ENCODE measurements at places on chromosomes 5 and 9.

- peak; percentile 68 for DNase-seq
These were observed 11.9 kb upstream of the SRFBP1 start for GRCh38 chr5:121949885-121950284.

DNA sequence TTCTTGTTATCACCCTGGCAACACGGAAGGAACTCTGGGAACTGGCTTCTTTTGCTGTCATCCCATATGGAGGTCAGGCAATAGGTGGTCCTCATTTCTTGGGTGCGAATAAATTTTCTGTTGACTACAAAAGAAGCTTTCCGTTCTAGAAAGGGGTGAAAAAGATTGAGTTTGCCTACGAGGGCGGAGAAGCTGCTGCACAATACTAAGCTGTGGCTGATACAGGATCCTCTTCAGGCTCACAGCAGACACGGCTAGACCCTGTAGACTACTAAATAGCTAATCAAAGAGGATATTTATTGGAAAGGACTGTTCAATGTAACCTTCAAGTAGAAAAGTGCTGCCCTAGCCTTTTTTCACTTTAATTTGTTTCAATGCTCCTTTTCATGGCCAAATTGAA, 58.1 kb downstream of the TJP2 start:
- no peak for DNase-seq

DNA sequence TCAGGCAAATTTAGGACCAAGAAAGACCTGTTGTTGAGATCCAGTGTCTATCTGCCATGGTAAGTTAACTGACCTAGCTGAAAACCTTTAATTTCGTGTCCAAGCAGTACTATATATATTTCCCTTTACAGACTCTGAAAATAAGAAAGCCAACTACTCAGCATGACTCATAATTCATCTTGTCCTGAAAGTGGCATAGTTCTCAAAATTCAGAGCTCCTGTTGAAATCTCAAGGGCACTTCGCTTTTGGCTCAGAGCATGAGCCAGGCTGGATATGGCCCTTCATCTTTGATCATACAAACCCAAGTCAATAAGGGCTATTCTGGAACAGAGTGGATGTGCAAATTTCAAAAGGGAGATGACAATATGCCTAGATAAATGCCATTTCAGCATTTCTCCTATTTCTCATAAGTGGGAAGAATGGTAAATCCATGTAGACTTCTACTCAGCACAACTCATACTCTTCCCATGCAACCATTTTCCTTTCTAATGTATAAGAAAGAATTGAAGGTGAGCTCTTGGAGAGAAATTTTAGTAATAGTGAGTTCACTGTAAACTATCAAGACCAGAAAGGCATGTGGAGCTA, 567.9 kb upstream of the DAB2 start:
- no peak for DNase-seq

GRCh38 chr5:50866415-50866814, 200.0 kb downstream of the PARP8 start:
- DNase-seq = no peak

- DNase-seq = no peak
These were observed 132.1 kb downstream of the FOCAD start for GRCh38 chr9:20815923-20816703.

DNA sequence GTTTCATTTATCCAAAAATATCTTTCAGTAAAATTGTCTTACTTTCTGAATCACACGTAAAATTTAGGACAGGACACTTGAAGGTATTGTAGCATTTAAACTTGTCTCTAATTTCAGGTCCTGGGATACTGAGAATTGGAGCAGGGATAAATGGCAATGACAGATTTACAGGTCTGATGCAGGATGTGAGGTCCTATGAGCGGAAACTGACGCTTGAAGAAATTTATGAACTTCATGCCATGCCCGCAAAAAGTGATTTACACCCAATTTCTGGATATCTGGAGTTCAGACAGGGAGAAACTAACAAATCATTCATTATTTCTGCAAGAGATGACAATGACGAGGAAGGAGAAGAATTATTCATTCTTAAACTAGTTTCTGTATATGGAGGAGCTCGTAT, 99.2 kb downstream of the ADGRV1 start:
- DNase-seq = no peak

GRCh38 chr5:143355710-143356109, 47.8 kb downstream of the NR3C1 start:
- DNase-seq = peak; percentile 49

DNA sequence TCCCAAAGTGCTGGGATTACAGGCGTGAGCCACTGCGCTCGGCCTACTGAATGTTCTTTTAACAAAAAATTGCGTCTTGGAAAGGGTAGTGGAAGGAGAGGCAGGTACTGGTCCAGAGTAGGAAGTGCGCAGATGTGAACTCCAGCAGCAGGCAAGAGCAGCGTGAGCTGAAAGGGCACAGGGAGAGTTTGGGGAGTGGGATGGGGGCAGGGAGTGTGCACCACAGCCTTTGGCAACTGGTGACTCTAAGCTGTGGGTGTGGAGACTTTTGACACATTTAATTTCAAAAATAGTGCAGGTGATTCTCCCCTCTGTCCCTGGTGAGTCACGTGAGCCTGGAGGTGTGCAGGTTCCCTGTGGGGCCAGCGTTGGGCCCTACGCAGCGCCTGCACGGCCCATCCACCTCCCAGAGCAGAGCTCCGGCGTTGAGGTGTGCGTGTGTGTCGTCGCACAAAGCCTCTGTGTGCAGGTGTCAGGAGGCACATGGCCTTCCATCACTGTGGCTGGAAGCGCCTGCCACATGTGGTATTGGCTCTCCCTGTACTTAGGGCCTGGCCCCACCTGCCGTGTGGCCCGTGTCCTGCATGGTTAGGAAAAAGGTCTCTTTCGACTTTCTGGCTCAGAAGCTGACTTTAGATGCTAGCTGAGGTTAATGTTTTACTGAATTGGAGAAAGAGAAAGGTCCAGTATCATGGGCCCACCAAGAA, 11.5 kb downstream of the SQSTM1 start:
- no peak for DNase-seq

DNA sequence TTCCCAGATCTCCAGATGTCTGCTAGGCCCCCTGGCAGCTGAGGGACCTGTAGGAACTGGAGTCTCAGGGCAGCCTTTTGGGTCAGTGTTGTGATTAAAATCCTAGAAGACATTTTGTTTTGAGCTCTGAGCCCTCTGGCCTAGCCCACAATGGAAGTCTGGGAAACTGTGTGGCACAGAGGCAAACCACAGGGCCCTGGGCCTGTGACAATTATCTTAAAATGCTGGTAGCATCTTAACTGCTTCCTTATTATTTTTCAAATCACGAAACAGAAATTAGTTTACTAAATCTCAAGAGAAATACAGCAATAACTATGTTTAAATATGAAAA, 125.5 kb downstream of the STARD4 start:
- peak; percentile 57 for DNase-seq

DNA sequence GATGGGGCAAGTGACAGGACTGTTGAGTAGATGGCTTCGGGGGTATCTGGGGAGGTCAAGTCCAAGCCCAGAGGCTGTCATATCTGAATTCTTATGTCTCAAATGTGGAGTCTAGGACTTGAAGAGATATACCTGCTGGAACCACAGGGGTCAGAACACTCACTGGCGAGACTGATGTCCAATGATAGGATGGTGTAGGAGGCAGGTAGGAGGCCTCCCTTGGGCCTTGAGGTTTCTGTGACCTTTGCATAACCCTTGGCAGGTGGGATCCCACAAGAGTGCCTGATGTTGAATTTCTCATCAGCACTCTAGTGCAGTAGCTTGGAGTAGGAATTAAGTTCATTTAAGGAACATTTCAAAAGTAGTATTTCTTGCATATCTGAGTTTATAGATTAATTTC, 2.8 kb downstream of the CCL21 start:
- DNase-seq = no peak

DNA sequence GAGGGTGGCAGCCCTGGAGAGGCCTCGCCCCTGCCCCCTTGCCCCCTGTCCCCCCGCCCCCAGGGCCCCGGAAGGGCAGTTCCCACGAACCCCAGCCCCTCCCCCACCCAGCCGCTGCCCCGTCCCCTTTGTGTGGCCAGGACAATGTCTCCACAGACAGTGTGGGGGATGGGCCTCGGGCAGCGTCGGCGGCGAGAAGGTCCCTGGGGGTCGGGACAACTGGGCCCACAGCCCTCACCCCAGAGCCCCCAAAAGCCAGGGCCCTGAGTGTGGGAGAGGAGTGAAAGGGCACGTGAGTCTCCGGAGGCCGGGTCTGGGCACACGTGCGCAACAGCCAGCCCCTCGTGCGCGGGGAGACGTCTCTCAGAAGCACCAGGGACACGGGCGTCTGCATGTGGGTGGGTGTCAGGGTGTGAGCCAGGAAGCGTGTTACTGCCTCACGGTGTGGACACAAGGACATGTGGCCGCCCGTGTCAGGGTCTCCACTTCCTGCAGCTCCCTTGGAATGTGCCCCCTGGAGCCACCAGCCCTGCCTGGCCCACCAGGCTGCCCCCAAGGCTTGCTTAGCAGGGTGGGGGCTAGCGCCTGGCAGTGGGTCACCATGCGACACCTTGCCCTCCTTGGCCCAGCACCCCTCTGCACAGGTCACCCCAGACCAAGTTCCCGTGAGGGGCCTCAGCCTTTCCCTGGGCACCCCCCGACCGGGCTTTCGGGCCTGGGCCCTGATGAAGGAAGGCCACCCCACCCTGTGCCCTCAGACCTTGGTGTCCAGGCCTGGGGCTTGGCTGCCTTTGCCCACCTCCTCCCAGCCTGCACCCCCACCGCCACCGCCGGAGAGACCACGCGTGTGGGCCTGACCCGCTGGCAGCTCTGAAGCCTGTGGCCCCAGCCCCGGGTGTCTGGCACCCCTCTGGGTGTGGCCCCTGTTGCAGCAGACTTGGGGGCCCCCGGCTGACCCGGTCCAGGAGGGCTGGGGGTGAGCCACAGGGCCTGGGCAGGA, 12.8 kb upstream of the NRARP start:
- DNase-seq = no peak

DNA sequence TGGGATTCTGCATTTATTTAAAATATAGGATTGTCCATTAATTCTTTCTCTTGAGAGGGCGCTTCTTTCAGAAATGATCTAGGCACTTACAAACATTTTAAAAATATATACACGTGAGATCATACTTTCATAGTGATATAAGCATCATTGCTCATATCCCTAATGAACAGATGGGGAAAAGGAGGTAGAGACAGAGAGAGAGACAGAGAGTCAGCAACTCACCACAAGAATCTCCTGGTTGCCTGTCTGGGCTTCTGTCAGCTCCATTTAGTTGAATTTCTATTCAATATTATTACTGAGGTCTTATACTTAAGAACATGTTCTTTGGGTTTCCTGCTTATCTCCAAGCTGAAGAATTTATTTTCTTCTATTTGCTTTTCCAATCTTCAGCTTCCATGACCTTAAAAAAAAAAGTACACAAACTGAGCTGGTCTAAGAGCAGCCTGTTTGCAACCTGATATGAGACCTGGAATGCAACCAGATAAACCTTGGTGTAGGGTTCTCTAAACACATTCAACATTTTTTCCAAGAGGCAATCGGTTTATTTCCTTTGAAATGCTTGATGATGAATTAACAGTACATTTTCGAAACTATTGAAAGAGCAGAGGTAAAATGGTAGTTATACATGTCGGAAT, 51.6 kb upstream of the LIFR start:
- no peak for DNase-seq

DNA sequence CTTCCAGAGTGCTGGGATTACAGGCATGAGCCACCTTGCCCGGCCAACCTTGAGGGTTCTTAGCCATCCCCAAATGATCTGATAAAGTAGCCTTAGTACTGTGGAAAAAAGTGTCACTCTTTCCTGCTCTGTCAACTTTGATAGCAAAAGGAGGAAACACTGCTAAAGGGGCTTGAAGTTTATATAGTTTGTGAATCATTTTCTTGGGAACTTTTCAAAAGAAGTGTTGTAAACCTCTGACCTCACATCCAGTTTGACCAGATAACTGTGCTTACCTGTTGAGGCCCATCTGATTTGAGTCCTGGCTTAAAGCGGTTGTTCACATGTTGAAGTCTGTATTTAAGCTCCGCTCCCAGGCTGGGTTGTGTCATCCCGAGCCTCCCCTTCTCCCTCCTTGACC, 303.3 kb downstream of the DOCK8 start:
- no peak for DNase-seq

- DNase-seq = no peak
These were observed 75.0 kb upstream of the IL6ST start for GRCh38 chr5:56069652-56070226.

- DNase-seq = no peak
These were observed 39.6 kb upstream of the SYNPO start for GRCh38 chr5:150600616-150601490.

- DNase-seq = no peak
These were observed 70.3 kb downstream of the SH3RF2 start for GRCh38 chr5:146006470-146007190.

- DNase-seq = no peak
These were observed 56.7 kb downstream of the ARHGAP26 start for GRCh38 chr5:142826741-142827492.

DNA sequence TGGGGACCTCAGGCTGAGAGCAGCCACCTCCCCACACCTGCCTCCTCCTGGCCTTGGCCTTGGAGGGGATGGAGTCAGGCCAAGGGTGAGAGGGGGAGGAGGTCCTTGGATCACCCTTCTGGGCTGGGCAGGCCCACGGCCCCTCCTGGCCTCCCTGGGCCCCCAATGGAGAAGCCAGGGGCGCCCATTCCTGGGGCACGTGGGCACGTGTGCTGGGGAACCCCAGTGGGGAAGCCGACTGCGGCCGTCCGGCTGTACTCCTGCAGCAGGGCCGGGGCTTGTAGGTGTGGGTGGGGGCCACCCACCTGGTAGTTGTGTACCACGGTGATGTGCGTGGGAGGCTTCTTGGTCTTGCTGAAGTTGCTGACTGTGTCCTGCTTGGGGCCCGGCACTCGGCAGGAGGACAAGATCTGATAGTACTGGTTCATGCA, 8.5 kb downstream of the CRAT start:
- no peak for DNase-seq

DNA sequence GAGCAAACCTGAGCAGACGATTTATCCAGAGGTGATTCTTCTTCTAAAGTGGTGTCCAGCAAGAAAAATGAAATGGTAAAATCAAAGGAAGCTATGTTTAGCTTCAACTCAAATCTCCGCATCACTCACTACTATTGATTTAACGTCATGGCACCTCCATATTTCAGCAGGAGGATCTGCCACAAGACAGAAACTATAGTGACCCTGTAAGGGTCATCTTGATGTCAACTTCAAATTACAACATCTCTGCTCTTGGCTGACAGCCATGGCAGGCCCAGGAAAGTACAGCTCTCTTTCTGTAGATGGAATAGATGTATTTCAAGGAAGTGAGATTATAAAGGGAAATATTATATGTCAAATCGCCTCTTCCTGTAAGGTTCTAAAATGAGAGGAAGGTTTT, 10.1 kb upstream of the EFNA5 start:
- DNase-seq = no peak

GRCh38 chr5:45417285-45417998, 278.7 kb downstream of the HCN1 start:
- DNase-seq = no peak

DNA sequence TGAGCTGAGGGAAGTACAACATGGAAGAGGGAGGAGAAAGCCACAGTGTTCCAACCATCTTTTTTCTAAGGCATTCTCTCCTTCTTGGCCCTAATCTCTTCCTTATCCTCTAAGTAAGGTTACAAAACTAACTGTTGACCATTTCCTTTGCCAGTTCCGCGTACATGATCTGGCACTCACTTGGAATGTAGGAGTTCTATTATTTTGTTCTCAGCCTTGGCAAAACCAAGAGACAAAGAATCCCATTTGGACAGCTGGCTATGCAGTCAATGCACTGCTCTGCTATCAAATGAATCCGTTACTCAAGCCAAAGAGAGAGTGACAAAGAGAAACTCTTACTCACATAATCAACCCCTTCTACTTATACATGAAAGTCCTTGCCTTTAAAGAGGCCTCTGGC, 410.3 kb downstream of the DTWD2 start:
- no peak for DNase-seq

- no peak for DNase-seq
These were observed 176.9 kb downstream of the ROR2 start for GRCh38 chr9:91773156-91773555.

Data from DND-41 (cell line).